Activated CD4-positive, alpha-beta T cell treated with anti-CD3 and anti-CD28 coated beads for 36 hours (primary cell): ENCODE measurements at places on chromosomes 7 and 10. TPM values are rescaled to one million over a fixed set of nuclear protein-coding genes. Genes with fewer than 3 reads are reported as not detected.

Gene PRPS1L1
- not detected for total RNA-seq

DNA sequence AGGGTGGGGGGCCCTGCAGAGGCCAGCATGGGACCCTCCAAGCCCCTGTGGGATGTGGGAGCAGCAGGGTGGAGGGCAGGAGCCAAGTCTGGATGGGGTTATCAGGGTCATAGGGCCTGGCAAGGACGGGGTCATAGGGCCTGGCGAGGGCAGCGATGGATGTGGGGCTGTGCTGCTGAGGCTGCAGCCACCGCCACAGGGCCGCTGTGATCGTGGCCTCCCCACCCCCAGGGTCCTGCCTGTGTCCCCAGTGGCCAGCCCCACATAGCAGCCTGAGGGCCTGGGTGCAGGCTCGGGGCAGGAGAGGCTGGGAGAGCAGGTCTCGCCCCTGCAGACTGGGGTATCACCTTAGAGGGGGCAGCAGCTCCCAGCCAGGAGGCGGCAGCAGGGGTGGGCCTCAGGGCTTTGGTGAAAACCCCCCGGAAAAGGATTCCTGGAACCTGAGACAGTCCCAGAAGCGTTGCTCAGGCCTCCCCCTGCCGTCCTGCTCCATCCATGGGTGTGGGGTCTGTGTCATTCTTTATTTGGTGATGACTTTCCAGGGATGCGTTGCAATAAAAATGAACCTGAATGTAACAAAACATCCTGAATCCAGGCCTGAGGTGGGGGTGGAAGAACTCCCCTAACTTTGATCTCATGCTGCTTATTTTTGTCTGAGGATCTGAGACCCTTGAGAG, 107.3 kb upstream of the SHH start:
- peaks cover 6% of the 10 kb centered on the region for H3K27me3 ChIP-seq
- H3K4me1 ChIP-seq, result peaks cover 4% of the 10 kb centered on the region
- no peaks in the 10 kb centered on the region for H3K36me3 ChIP-seq
- H3K27ac ChIP-seq, result no peak overlapping the region
- no peak for DNase-seq
- H3K4me3 ChIP-seq, result no peak overlapping the region

GRCh38 chr7:13115157-13115772, 427.8 kb downstream of the ARL4A start:
- no peak for DNase-seq
- peaks cover 4% of the 10 kb centered on the region for H3K4me1 ChIP-seq
- H3K36me3 ChIP-seq, result no peaks in the 10 kb centered on the region
- H3K4me3 ChIP-seq, result no peak overlapping the region
- no peak overlapping the region for H3K27ac ChIP-seq

- DNase-seq, result no peak
- H3K4me1 ChIP-seq, result peaks cover 5% of the 10 kb centered on the region
- H3K36me3 ChIP-seq, result peaks cover 4% of the 10 kb centered on the region
- no peak overlapping the region for H3K27ac ChIP-seq
These were observed 22.1 kb upstream of the SAR1A start for GRCh38 chr10:70192326-70192968.

GRCh38 chr7:116231543-116231942, 21.2 kb downstream of the TES start:
- peaks cover 81% of the 10 kb centered on the region for H3K4me1 ChIP-seq
- H3K36me3 ChIP-seq, result peaks cover 4% of the 10 kb centered on the region
- H3K27me3 ChIP-seq, result no peaks in the 10 kb centered on the region
- H3K27ac ChIP-seq, result peak overlapping the region; percentile 75
